ENCODE measurements at places on chromosomes 7 and 10. TPM values are rescaled to one million over a fixed set of nuclear protein-coding genes. Genes with fewer than 3 reads are reported as not detected.
A peak's percentile ranks its signal among the peaks of the same experiment; 100 is the strongest.

Gene CALML5
- not detected for total RNA-seq

DNA sequence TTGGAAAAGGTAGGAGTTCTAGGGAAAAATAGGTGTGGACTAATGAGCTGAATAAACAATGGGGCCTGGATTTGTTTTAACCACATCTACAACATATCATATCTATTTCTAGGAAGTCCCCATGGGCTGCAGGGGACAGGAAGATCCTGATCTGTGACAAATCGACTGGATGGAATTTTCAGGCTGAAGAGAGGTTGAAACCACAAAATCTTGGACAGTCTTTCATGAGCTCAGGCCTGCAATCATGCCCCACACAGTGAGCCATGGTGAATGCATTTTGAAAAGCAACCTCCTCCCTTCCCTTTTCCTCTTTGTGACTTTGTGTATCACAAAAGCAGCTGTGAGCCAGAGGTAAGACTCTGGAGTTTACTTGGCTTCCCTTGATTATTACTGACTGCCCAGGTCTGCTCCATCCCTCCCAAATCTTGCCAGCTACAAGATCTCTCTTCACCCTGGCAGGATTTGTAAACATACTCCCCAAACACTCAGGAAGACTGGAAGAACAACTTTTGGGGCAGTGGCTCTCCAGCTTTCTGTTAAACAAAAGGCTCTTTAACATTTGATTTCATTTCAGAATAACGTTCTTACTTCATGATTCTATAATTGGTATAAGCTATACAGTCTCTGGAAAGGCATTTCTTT is 66.4 kb downstream of the ASAH2B start:
- no peak for DNase-seq

DNA sequence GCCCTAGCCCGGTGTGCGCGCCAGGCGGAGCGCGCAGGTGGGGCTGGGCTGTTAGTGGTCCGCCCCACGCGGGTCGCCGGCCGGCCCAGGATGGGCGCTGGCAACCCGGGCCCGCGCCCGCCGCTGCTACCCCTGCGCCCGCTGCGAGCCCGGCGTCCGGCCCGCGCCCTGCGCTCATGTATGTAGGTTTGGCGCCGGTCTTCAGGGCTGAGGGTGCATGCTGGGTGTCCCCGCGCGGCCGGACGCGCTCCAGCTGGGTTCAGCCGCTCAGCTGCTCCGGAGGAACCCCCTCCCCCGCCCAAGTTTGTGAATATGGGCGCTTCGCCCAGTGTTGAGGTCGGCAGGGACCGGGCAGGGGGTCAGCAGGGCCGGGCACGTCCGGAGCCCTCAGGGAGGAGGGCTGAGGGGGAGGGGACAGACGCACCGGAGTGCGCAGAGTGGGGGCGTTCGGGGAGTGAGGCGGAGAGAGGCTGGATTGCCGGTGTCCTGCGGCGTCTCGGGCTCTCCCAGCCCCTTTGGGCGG is 559 bp downstream of the VWC2 start:
- DNase-seq, result no peak

GRCh38 chr10:17250736-17251135 is 22.7 kb downstream of the VIM start:
- DNase-seq, result no peak

Gene KCNMA1
- 40.8 TPM for total RNA-seq

Gene ZWINT
- 78.9 TPM for total RNA-seq

- DNase-seq, result no peak
These were observed 539.3 kb upstream of the TEX47 start for GRCh38 chr7:89334797-89335196.

- DNase-seq, result no peak
These were observed 110.4 kb downstream of the PKD1L1 start for GRCh38 chr7:47837826-47838225.

DNA sequence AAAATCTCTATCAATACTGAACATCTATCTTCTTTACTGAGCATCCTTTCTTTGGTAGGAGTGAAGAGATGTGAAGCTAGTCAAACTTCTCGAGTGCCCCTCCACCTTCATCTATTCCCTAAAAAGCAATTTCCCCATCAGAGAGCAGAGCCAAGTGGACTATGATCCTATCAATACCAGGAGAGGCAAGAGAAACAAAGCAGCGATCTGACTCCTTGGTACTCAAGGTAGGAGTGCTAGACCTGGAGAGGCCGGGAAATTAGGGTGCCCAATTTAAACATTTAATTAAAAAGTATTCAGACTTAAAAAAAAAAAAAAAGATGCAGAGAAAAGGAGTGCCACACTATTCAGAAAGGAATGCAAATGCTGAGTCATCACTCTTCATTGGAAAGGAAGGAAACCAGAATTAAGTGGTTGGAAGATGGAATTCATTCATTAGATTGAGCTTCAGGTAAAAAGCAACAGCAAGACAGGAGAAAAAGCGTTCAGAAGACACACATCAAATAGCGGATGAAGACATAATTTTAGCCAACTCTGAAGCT is 1.6 kb downstream of the TIAL1 start:
- no peak for DNase-seq

DNA sequence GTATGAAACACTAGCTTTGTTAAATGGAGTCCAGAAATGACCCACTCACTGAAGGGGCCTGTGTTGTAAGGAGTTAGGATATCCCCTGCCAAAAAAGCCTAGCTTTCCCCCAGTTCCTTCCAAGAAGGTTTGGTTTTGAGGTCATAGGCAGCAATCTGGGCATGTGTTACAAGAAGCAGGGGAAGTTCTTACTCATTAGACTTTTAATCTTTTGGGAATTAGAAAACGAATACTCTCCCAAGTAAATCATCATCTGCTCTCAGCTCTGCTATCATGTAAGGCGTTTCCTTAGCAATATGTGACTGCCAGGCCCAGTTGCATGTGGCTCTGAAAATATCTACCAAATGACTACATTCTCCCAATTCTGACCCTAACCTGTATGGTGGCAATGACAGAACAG is 3.7 kb downstream of the NOD1 start:
- peak; percentile 70 for DNase-seq

Gene WBP1L
- total RNA-seq, result 8.3 TPM

GRCh38 chr10:9922126-9922870 is 1095.4 kb upstream of the CELF2 start:
- no peak for DNase-seq

DNA sequence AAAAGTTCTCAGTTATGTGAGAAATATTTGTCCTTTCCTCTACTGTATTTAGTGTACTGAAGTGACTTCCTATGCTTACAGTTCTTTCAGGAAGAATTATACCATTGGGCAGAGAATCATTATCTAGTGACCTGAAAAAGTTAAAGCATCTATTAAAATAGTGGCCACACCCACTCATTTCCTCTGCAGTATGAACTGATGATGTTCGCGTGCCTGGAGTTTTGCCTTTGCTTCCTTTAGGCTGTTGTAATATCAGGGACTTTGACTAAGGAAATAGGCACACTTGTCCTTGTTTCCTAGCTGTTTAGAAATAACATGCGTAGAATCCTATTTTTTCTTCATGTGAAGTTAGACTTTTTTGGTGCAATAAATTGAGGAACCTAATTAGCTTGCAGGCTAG is 100.7 kb downstream of the ZMYND11 start:
- no peak for DNase-seq

Gene ADCYAP1R1
- not detected for total RNA-seq

GRCh38 chr10:65618126-65618525 is 1307.7 kb upstream of the LRRTM3 start:
- no peak for DNase-seq

- no peak for DNase-seq
These were observed 79.5 kb upstream of the SEMA3A start for GRCh38 chr7:84274029-84274638.
